ENCODE measurements at places on chromosomes 6 and 20.

- DNase-seq: peak; percentile 63
Measured at GRCh38 chr20:51541189-51542032, 1.1 kb downstream of the NFATC2 start.

DNA sequence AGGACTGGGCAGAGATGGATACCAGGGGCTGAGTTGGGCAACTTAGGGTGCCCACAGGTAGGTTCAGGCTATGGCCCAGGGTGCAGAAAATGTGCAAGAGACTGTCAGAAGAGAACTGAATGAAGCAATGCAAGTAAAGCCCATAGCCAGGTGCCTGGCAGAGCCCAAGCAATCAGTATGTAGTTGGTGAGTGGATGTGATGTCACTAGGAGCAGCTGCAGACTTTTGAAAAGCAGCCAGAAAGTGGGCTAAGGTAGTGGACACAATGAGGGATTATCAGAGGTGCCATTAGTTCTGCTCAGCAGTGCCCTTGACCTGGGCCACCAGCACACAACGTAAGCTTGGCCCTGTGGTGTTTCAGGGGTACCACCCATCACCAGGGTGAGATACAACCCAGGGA, 135.3 kb downstream of the SOBP start:
- DNase-seq: no peak

DNA sequence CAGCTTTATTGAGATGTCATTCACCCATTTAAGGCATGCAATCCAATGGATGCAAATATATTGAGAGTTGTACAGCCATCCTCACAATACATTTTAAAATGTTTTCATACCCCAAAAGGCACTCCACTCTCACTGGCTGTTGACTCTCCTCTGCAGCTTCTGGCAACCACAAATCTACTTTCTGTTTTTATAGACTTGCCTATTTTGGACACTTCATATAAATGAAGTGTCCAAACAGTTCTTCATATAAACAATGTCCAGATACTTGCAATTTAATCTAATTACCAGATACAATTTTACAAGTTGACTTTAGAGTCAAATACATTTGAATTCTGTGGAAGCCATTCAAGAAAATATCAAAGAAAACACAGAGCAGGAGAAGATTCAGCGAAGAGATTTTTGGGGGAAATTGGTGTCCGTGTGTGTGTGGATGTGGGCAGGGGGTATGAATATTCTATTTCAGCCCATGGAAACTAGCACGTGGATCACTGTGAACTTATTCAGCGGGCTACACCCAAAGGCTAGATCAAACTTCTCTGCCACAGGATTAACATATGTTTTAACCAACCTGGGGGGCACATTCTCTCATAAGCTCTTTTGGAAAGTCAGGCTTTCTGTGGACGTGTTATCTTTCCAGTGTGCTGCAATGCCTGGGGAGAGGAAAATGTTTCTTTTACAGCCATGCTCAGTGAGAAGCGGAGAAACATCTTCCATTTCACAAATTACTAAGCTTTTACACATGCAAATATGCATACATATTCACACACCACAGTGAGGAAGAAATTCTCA, 73.9 kb downstream of the PLG start:
- no peak for DNase-seq

DNA sequence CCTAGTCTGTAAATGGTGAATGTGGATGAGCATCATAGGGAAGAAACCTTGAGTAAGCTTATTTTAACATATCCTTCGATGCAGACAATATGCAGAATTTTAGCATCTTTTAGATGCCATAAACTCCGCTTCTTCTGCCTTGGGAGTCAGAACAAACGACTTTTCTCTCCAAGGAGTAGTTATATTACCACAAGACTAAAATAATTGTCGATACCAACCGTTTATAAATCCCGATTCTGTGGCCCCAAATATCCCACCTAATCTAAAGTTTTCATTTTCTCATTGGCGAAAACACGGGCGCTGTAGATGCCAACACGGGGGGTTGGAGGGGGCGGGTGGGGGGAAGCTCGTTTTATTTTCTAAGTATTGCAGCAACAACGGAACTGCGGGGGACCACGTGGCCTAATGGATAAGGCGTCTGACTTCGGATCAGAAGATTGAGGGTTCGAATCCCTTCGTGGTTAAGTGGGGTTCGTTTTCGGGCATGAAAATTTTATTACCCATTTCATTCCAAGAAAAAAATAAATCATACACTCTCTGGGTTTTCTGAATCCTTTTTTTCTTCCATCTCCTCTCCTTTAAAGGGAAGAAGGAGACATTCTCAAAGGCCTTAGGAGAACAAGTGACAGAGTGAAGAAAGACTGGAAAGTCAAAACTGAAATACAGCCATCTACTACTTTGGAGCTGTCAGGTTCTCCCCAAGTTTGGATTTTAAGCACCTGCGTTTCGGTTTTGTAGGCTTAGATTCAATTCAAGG, 65.5 kb upstream of the BTN3A2 start:
- peak; percentile 9 for DNase-seq

DNA sequence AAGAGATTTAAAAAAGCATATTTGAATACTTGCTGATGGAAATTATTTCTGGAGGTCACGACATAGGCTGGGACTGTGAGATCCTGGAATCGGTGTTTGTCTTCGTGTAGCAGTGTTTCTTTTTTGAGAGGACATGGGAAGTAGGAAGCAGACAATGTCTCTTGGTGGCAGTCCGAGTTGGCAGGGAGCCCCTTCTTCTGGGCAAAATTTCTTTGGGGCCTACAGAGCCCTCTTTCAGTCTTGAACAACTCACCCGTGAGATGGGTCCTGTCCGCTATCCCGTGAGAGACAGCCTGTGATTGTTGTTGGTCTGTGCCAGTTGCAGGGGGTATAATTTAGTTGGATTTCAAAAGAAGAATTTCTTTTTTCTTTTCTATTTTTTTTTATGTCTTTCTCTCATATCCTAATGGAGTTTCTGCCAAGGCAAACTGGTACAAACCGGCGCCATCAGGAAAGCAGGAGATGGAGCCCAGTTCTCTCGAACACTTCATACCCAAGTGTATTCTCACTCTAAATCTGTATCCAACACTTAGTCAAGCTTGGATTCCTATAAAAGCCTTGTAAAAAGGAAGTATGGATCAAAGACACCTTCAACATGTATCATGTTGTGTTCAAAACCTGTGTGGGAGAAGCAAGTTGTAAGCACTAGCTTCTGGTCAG, 785.1 kb downstream of the MAFB start:
- DNase-seq: no peak

- no peak for DNase-seq
Measured at GRCh38 chr20:4844751-4845465, 123.2 kb downstream of the PRND start.

DNA sequence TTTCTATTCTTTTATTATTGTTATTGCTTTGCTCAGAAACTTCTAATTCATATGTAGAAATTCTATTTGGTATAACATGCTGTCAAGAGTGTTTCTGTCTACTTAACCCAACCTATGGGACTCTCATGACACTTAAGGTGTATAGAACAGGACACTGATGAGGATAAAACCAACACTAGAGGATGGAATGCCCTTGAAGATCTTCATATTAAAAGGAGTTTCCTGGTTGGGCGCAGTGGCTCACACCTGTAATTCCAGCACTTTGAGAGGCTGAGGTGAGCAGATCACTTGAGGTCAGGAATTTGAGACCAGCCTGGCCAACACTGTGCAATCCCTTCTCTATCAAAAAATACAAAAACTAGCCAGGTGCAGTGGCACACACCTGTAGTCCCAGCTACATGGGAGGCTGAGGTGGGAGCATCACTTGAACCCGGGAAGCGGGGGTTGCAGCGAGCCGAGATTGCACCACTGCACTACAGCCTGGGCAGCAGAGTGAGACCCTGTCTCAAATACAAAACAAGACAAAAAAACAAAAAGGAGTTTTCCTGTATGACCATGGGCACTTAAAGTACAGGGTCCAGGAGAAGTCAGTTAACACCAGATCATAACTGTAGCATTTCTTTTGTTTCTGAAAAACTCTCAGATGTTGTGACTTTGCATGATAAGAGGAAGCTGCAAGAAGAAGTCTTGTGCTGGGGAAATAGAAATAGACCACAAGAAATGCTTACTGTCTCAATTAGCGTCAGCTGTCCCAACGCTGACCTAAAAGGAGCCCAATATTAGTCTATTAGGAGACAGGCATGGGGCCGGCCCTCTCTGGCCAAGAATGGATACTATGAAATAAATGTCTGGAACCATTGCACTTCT, 38.9 kb upstream of the CD2AP start:
- no peak for DNase-seq

DNA sequence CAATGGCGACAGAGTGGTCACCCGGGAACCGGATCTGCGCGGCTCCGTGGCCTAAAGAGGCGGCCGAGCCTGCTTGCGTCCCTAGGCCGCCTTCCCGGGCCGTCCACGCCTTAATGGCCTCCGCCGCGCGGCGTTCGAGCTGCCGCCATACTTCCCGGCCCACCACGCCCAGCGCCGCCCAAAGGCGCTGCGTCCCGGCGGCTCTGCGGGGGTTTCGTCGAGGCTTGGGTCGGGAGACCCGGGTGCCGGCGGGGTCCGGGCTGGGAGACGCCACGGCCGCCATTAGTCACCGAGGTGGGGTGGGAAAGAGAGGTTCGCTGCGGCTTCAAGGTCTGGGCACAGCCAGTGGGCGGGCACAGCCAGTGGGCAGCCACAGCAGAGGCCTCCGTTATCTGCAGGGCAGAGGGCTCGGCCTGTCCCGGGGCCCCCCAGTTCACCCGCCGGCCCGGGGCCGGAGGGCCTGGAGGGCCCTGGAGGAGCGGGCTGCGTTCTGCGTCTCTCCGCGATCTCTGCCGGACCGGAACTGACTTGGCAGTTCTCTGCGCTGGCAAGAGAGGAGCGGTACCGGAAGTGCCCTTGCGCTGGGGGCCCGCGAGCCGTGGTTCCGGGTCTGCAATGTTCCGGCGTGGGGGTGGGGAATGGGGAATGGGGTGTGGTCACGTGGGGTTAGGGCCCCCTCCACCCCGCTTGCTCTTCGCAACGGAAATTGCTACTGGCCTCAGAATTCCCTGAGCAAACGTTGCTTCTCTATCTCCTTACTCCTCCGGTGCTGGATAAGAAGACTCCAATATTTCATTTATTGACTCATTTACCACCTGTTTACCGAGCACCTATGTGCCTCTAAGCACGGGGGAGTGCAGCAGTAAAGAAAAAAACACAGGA, 82.3 kb downstream of the CNBD2 start:
- peak; percentile 85 for DNase-seq

- DNase-seq: no peak
Measured at GRCh38 chr6:11722220-11722619, 56.4 kb downstream of the ADTRP start.

GRCh38 chr6:114376611-114377175, 33.9 kb upstream of the HS3ST5 start:
- no peak for DNase-seq

DNA sequence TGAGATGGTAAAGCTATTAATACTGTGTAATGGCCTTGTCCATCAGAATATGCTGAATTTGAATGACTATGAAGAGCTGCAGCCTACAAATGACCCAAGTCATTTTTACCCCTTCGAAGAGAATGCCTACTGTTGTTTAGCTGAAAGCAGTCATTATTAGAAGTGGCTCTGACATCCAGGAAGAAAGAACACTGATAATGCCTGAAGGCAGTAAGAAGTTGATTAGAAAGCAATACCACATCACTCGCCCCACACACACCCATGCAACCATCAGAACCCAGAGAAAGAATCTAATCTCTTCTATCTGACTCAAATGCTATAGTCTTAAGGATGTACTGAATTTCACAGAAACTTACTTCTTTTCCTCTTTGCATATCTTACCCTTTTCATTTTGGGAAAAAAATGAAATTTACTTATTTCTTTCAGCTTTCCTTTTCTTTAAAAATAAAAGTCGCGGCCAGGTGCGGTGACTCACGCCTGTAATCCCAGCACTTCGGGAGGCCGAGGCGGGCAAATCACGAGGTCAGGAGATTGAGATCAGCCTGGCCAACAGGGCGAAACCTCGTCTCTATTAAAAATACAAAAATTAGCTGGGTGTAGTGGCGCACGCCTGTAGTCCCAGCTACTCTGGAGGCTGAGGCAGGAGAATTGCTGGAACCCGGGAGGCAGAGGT, 61.0 kb downstream of the ARHGAP18 start:
- DNase-seq: no peak

DNA sequence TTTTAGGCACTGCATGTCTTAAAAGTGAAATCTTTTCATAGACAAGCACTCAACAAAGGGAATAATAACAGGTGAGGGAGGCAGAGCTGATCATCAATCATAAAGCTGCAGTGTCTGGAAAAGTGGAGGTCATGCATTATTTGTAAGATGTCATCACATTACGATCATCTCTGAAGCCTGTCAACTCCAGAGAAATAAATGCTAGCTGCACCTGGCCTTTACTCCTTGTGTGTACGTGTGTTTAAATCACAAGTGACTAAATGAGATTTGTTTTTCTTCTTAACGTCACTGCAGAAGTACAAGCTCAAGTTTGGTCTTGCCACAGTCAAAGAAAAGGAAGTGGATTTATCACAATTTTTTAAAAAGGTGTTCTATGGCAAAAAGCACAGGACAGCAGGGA, 275.5 kb upstream of the SGK1 start:
- DNase-seq: no peak

DNA sequence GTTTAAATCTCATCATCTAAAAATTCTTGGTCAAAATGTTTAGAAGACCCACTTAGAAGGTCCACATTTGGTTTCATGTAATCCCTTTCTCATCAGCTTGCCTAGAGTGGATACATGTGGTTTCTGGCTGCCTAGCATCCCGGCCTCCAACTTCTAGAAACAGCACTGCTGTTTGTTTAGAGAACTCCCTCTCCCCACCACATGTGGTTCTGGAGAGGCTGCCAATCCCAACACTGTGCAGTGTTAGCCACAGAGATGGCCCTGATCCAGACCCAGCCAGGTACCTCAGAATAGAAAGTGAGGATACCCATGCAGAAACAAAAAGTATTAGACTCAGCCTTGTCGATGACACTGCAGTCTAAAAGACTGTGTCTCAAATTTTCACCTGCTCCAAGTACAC, 241.8 kb downstream of the BCKDHB start:
- peak; percentile 85 for DNase-seq

DNA sequence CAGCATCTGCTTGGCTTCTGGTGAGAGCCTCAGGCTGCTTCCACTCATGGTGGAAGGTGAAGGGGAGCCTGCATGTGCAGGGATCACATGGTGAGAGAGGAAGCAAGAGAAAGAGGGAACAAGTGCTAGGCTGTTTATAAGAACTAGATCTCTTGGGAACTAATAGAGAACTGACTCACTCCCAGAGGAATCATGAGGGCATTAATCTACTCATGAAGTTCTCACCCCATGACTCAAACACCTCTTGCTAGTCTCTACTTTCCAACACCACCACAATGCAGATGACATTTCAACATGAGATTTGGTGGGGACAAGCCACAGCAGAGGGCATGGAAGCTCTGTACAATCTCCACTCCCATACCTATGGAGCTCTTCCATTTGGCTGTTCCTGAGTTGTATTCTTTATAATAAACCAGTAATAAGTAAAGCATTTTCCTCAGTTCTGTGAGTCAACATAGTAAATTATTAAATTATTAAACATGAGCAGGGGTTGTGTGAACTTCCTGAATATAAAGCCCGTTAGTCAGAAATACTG, 524.1 kb upstream of the NRSN1 start:
- DNase-seq: no peak

DNA sequence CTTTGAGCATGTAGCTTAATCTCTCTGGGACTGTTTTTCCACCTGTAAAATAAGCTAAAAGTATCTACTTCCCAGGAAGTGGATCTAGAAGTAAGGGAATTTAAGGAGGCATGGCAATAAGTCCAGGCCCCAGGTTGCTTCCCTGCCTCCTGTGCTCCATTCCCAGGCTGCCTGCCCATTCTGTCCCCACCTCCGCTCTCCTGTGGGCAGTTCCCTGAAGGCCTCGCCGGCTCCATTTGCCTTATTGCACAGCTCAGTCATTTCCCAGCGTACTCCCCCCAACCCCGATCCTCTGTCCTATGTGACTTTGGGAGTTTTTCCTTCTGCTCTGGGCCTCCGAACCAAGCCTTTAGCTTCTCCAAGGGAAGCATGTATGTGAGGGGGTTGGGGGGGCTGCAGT, 4.6 kb downstream of the SLC29A1 start:
- DNase-seq: no peak

Data from fibroblast of lung (primary cell).